ENCODE measurements at places on chromosomes 16 and 17. TPM values are rescaled to one million over a fixed set of nuclear protein-coding genes. Genes with fewer than 3 reads are reported as not detected.

DNA sequence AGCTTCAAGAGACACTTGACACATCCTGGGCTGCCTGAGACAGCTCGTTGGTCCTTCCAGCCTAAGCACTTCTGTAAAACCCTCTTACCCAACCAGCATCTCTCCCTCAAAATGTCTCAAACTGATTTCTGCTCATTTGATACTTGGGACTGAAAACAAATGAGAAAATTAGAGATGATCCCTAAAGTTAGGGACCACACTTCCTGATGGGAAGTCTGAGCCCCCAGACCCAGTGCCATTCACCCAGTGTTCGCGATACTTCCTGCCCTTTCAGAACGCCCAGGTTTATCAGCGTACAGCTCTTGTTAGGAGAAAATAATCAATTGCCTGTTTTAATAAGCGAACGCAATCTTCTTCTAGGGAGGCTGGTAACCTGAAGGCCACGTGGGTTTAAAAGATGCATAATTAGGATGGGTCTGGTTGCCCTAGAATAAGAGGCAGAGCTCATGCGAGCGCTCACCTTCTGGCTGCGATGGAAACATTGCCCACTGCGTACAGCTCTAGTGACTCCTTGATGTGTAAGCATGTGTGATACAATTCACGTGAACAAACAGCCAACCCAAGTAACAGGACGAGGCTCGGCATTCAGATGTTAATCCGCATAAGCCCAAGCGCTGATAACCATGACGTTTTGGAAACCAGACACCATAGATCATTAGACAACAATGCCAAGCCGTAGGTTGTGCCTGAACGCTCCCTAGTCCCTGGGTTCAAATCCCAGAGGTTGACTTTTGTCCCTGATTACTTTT, 213.1 kb downstream of the FOXL1 start:
- no peak for DNase-seq

DNA sequence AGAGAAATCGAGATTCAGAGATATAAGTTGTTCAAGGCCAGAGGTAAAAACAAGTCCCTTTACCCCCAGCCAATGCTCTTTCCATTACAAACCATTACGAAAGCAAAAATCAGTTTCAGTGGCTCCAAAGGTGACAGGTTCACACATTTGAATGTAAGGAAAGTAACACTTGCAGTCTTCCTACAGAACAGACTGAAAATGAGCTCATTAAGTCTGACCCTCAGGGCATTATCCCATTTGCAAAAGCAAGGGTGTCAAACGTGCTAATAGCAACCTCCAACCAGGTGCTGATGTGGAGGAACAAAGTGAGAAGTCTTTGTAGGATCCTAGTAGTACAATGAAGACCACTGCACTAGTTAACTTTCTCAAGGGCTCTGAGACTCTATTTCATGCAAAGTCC, 65.2 kb downstream of the XPO6 start:
- DNase-seq = no peak

DNA sequence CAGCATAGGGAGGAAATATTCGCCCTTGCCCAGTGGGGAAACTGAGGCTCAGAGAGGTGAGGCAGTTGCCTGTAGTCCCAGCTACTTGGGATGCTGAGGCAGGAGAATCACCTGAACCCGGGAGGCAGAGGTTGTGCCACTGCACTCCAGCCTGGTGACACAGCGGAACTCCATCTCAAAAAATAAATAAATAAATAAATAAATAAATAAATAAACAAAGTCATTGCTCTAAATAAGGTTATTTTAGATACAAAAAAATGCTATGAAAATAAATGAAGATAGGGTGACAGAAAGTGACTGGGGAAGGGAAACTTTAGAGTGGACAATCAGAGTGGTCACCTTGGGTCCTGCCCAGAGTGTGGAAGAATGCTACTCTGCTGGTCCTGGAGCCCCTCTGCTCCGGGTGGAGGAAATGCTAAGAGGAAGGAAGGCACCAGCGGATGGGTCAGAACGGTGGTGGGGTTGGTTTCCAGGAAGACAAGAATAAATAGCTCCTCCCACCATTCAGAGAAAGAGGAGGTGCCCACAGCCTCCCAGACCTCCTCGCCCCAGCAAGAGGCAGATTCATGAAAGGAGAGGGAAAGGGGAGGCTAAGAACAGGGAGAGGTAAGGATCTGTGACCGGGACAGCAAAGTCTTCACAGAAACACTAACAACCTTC, 17.6 kb downstream of the TRPV3 start:
- DNase-seq = no peak

The USP43 gene
- total RNA-seq = 19.2 TPM
